ENCODE measurements at places on chromosomes 2 and 18. TPM values are rescaled to one million over a fixed set of nuclear protein-coding genes. Genes with fewer than 3 reads are reported as not detected.
A peak's percentile ranks its signal among the peaks of the same experiment; 100 is the strongest.

DNA sequence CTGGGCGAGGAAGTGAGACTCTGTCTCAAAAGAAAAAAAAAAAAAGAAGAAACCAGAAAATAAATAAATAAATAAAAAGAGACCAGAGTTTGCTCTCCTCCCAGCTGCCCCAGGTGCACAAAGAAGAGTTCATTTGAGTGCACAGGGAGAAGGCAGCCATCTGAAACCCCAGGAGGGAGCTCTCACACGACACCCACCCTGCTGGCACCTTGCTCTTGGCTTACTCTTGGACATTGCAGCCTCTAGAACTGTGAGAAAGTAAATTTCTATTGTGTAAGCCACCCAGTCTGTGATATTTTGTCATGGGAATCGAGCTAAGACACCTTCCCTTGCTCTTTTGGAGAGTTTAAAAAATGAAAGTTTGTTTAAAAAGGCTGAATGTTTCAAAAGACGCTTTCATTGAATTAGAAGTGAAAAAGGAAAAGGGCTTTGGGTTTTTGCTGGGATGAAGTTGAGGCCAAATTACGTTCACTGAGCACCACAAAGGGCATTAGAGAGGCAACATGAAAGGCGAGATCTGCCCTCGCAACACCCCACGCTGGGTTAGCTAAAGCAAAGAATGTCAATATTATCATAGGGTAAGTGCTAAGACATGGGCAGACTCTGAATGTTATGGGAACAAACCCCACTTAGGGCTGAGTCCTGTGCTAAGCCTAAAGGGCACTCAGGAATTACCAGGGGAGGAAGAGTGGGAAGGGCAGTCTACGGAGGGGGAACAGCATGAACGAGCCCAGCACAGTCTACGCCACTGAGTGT, 128.9 kb upstream of the RIOK3 start:
- DNase-seq = no peak

DNA sequence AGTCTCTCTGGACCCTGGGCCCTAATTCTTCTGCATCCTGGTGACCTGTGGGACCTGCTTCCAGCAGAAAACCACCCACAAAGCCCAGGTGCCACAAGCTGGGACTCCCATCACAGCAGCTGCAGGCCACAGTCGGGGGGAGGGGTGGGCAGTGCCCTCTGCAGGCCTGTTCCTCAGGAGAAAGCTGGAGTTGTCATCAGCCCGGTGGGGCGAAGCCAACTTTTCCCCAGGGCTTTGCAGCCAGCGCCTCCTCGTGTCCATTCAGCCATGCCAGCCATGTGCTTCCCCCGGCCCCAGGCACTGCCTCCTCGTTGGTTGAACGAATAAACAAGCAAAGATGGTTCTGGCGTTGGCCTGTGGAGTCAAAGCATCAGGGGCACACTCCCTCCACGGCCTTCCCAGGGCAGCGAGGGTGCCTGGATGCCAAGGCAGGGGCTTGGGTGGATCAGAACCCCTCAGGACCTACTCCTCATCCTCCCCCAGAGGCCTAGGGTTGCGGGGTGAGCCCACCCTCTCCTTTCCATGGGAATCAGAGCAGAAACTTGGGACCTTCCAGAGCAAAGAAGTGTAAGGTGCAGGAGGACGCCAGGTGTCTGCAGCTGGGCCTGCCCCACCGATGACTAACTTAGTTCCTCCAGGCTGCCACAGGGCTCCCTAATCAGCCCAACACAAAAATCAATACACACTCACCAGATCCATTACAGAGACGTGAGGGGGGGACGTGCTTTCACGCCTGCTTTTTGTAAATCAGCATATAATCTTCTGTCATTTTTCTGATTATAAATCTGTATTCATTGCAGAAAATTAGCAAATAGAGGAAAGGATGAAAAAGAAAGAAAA, 75.7 kb upstream of the RAB6C start:
- no peak for DNase-seq

DNA sequence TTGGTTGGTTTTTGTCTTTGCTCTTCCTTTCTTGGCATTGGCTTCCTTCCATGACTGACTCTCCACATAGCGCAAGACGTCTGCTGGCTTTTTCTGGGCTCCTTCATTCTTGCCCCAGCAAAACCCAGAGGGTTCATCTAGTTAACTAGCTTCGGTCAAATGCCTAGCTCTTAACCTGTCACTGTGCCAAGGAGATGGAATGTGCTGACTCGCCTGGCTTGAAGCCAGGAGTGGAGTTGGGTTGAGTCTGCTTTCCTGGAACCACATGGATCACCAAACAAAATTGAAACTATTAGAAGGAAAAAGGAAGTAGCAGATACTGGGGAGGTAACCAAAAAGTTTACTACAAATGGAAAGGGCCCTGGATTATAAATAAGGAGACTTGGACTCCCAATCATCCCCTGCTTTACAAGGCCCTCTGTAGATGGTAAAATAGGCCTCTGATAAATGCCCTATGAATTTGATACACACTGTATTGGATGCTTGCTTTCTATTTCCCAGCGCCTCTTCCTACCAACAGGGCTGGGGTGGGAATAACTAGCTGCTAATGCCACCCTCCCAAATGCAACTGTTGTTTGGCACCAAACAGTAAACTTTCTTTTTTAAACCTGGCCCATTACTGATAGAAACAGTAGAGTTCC, 11.3 kb downstream of the MALT1 start:
- peak; percentile 77 for DNase-seq

GRCh38 chr2:4214444-4215205, 511.2 kb downstream of the DCDC2C start:
- no peak for DNase-seq

DNA sequence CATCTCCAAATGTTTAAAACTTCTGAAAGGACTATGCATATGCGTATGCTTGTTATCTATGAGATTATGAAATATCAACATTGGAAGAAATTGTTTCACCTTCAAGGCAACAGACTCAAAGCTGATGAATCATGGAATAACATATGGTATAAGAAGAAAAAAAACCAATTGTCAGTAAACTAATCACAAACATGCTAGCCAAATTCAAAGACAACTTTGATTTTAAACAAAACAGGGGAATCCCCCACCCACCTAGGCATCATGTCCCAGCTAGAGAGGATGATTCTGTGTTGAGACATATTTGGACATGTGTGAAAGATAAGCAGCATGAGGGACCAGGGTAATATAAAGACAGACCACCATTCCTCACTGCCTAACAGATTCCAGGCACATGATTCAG, 147.7 kb downstream of the WDPCP start:
- DNase-seq = no peak

- DNase-seq = no peak
Observed at GRCh38 chr2:54918647-54919280, 131.5 kb downstream of the RTN4 start.

GRCh38 chr2:214542866-214543265, 132.0 kb downstream of the VWC2L start:
- DNase-seq = no peak

- DNase-seq = no peak
Observed at GRCh38 chr2:229521576-229521975, 192.8 kb downstream of the DNER start.

GRCh38 chr2:198054299-198054698, 249.9 kb downstream of the PLCL1 start:
- no peak for DNase-seq

GRCh38 chr18:48551100-48551499, 12.3 kb downstream of the CTIF start:
- DNase-seq = no peak

- no peak for DNase-seq
Observed at GRCh38 chr18:76441002-76441667, 53.9 kb downstream of the ZNF516 start.

DNA sequence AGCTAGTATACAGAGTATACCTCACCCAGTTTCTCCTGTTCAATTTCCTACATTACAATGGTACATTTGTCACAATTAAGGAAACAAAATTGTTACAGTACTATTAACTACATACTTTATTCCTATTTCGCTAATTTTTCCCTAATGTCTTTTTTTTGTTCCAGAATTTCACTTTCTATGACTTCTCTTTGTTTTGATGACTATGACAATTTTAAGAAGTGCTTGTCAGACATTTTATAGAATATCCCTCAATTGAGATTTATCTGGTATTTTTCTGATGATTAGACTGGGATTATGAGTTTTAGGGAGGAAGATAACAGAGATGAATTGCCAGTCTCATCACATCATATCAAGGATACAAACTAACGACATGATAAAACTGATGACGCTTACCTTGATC, 211.8 kb upstream of the STON1 start:
- no peak for DNase-seq

DNA sequence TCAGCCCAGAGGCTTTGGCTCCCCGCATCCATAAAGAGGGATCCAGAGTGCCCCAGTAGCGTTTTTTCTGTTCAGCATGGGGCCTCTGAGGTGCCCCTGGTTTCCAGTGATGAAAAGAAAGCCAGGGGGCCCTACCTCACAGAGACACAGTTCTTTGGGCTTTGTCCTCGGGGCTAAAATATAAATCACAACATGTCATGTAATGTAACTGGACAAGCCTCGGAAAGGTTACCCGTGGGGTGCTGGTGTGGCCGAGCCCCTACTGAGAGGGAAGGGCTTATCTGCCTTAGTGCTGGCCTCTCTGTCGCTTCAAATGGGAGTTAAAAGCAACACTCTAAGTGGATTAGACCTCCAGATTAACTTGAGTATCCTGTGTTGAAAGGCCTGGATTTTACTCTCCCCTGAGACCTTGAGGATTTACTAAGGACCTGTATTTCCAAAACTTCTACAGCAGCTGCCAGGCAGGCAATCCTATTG, 251.6 kb upstream of the APCDD1 start:
- no peak for DNase-seq

DNA sequence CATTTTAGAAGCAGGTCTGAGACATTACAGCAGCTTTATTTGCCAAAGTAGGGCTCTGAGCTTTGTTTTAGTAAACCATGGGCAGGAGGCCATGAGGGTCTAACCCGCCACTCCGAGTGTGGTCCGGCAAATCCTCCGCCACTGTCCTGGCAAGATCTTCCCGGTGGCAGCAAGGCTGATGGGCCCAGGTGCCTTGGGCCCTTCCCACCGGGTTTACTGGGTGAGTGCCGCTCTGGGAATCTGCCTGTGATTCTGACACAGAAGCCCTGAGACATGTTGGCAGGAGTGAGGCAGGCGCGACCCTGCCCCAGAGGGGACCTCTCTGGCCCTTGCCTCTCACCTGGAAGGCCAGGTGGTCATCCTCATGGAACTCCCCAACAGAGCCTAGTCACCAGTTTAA, 29.9 kb downstream of the MTERF4 start:
- DNase-seq = no peak

DNA sequence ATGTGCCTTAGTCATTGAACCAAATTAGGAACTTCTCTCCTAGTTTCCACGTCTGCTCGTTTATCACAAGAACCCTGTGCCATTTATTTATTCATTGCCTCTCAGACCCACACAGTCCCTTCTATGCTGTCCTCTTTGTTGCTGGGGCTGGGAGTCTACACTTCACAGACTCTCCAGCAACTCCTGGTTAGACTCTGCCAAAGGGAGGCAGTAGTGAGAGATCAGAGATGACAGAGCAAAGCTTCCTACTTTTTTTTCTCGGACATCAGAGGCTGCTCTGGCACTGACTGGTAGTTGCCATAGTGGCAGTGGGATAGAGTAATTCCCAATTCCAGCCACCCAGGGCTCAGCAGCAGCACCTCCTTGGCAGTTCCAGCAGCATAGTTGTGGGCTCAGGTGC, 277.5 kb downstream of the BCL11A start:
- DNase-seq = no peak

- DNase-seq = no peak
Observed at GRCh38 chr2:118044103-118044716, 30.3 kb upstream of the CCDC93 start.

- no peak for DNase-seq
Observed at GRCh38 chr2:171655586-171655985, 31.7 kb upstream of the DYNC1I2 start.

DNA sequence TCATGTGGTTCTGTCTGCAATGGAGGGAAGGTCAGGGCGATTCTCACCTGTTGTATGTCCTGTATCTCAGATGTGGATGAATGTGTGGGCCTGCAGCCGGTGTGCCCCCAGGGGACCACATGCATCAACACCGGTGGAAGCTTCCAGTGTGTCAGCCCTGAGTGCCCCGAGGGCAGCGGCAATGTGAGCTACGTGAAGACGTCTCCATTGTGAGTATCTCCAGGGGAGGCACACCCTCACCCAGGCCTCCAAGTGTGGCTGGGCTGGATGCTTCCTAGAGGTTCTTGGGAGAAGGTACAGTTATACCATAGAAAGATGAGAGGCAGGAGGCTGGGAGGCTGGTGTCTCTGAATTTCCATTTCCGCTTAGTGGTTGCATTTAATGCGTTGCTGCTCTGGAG, 46.9 kb downstream of the FBLN7 start:
- DNase-seq = no peak

DNA sequence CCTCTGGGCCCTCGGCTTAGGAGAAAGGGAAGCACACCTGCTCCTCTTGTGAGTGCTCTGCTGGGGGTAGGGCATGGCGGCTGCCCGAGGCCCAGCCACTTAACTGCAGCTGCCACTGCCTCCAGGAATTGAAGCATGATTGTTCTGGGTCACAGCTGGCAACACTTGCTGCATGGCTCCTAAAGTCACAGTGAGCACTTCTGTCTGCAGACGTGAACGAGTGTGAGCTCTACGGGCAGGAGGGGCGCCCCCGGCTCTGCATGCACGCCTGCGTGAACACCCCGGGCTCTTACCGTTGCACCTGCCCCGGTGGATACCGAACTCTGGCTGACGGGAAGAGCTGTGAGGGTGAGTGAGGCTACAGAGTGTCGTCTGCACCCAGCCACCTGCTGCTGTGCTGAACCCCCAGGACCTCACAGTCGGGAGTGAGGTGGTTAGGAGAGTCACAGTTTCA, 44.4 kb downstream of the FBLN7 start:
- DNase-seq = no peak

The IL36A gene
- total RNA-seq = not detected

The IL1R1 gene
- total RNA-seq = 51.9 TPM

The OTOS gene
- total RNA-seq = not detected

The TTN gene
- 92.5 TPM for total RNA-seq

The SNTG2 gene
- 2.0 TPM for total RNA-seq

The NFATC1 gene
- 7.4 TPM for total RNA-seq

The DPP4 gene
- total RNA-seq = 28.1 TPM

The NRP2 gene
- total RNA-seq = 146 TPM

The PLA2R1 gene
- 45.0 TPM for total RNA-seq

The AQP12A gene
- not detected for total RNA-seq

The SFXN5 gene
- 21.9 TPM for total RNA-seq

The EFHD1 gene
- total RNA-seq = 6.0 TPM

The TLX2 gene
- total RNA-seq = 0.12 TPM

The ACVR1C gene
- 0.58 TPM for total RNA-seq

The ANKRD62 gene
- not detected for total RNA-seq

The NOSTRIN gene
- 36.1 TPM for total RNA-seq

The MC4R gene
- not detected for total RNA-seq

The CXCR1 gene
- total RNA-seq = not detected

The PASK gene
- 16.9 TPM for total RNA-seq

The WDR54 gene
- total RNA-seq = 38.1 TPM

The TMEM247 gene
- not detected for total RNA-seq

Measured in mucosa of gallbladder (tissue), 1 donor.